ENCODE measurements at places on chromosomes 1 and 21. TPM values are rescaled to one million over a fixed set of nuclear protein-coding genes. Genes with fewer than 3 reads are reported as not detected.

DNA sequence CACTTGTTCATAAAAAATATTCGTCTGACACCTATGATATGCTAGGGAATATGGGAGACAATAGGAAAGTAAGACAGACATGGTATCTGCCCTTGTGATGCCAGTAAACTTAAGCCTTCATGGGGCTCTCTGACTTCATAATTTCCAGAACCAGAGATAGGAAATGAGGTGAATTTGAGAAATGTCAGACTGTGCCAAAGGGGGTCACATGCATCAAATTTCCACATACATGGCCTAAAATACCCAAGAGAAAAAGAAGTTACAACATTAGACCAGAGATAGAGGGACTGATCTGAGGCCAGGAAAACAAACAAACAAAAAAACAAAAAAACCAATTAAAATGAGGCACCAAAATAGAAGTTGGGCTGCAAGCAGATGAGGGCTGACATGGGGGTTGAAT, 75.7 kb downstream of the DISC1 start:
- DNase-seq, result no peak

GRCh38 chr1:116795482-116795829, 41.2 kb downstream of the CD2 start:
- no peak for DNase-seq

MCOLN3 gene
- total RNA-seq, result 17.0 TPM

GRCh38 chr21:40080385-40080784, 213.1 kb downstream of the PCP4 start:
- DNase-seq, result no peak

DNA sequence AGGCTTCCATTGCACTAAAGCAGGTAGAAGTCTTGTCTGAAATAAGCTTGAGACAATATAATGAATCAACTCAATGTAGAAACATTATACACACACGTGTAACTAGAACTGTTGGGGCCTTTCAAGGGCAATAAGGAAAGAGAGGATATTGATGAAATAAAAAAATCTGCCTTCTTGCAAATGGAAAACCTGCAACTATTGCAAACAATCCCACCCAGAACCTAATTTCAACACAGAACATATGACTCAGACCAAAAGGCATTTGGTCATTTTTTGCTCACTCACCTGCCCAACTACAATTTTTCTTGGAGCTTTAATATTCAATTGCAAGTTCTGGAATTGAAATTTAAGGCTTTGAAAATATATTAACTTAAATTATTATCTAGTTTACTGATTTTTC, 900.1 kb downstream of the TTLL7 start:
- peak; percentile 5 for DNase-seq

CRYAA gene
- total RNA-seq, result not detected

- DNase-seq, result no peak
Observed at GRCh38 chr1:182351790-182352364, 39.7 kb downstream of the GLUL start.

- DNase-seq, result no peak
Observed at GRCh38 chr1:108644984-108645383, 15.9 kb downstream of the HENMT1 start.

DNA sequence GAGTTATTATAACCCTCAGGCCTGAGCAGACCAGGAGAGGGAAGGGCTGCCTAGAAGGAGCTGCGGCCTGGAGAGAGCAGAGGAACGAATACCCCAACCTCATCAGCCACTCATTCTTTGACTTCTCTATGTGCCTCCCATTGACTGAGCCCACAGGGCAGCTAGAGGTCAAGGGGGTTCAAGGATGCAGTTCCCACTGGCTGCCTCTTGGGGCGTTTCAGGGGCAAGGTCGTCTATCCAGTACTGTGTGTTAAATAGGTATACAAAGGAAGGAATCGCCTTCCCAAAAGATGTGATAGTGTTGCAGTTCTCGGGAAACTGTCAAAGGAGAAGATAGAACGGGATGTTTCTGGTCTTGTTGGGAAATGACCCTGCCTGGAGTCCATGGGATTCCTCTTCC, 250.6 kb downstream of the PRDM2 start:
- DNase-seq, result no peak
